ENCODE measurements at places on chromosomes 12 and 14. TPM values are rescaled to one million over a fixed set of nuclear protein-coding genes. Genes with fewer than 3 reads are reported as not detected.

DNA sequence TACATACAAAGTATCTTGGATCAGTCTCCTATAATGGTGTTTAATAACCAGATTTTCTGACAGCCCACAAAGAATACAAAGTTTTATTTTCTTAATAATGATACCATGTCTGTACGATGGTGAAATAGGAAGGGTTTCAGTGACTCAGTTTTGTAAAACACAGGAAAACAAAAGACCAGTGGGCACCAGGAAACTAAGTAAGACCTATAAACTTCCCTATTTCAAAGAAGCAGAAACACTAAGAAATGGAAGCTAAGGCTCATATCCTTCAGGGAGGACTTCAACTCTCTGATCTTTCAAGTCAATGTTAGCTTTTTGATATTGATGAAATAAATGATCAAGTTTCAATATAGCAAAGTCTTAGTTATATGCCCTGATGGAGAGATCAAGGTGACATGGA is 196.0 kb downstream of the DUSP6 start:
- DNase-seq, result no peak

DNA sequence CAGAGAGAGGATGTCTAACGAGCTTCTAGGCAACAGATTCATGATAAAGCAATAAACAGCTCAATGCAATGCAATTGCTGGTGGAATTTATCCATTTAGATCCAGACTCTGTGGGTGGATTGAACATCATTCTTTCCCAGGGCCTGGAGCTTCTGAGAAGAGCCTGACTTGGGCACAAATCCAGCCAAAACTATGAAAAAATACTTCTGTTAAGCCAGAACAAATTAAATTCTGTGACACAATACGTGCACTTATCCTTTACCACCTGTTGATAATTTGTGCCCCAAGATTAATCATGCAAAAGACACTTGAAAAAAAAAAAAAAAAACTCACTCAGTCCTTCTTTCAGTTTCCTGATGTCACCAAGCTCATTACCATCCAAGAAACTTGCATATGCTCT is 446.0 kb upstream of the DCN start:
- DNase-seq, result no peak

DNA sequence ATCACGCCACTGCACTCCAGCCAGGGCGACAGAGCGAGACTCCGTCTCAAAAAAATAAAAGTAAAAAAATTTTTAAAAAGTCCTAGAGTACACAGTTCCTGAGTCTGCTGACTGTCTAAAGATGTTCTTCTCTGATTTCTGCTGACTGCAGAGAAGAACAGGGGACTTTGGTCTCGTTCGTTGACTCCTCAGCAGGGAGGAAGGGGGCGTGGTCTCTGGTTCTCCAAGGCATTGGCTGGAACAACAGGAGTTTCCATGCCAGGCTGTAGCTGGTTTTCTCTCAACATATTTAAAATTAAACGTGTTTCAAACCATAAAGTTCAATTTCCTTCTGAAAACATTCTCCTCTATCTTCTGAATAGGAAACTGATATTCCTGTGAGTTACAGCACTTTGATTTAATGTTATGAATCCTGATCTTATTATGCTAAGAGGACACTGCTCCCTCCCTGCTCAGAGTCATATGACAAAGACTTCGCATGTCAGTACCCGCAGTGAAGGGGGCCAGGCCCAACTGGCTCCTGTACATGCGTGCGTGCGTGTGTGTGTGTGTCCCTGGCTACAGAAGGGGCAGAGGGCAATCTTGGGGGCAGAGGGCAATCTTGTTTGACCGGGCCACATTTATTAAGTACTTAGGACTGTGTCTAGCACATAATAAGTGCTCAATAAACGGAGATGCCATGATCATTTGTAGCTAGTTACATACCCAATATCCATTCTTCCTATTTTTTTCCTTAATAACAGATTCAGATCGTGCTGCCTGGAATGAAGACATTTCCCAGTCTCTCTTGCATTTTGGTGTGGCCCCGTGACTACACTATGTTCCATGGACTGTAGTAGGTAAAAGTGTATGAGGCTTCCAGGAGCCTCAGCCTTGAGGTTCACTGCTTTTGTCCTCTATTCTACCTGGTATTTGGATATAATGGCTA is 16.5 kb upstream of the HNF1A start:
- DNase-seq, result no peak

- DNase-seq, result no peak
Observed at GRCh38 chr14:57957441-57957840, 91.5 kb upstream of the SLC35F4 start.

GALNT16 gene
- total RNA-seq, result 3.0 TPM
